ENCODE measurements at places on chromosomes 1 and 21.

DNA sequence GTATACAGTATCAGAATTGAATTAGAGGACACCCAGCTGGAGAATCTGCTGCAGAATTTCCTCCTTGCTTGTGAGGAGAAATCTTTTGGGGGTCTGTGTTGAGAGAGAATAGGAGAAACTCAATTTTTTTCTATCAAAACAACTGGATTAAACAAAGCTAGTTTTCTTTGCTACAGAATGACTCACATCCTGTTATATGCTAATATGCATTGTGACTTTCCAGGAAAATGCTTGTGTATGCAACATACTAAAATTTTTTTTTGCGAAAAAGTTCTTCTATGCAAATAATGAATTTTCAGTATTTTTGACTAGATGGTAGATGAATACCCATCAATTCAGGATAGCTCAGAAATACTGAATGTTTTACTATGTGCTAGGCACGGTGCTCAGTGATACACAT lies 2.2 kb downstream of the VAMP4 start:
- no peak for DNase-seq

- DNase-seq, result peak; percentile 71
Measured at GRCh38 chr1:179706339-179706941, 36.7 kb upstream of the FAM163A start.

- DNase-seq, result no peak
Measured at GRCh38 chr1:190717055-190717454, 239.4 kb upstream of the BRINP3 start.

- DNase-seq, result no peak
Measured at GRCh38 chr1:114033216-114033706, 54.0 kb downstream of the OLFML3 start.

DNA sequence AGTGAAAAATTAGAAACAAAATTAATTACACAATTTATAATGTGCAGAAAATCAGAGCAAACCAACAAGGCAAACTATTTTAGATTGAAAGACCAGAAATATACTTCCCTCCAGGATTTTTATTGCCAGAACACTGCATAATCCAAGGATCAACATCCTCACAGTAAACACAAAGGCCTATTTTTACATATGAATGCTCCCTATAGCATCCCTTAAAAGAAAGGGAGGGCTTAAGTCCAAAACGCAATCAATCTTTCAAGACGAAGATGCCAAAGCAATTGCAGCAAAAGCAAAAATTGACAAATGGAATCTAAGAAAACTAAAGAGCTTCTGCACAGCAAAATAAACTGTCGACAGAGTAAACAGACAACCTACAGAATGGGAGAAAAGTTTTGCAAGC lies 18.6 kb upstream of the CHIA start:
- no peak for DNase-seq

GRCh38 chr1:161768986-161769672 lies 3.0 kb downstream of the ATF6 start:
- DNase-seq, result no peak

DNA sequence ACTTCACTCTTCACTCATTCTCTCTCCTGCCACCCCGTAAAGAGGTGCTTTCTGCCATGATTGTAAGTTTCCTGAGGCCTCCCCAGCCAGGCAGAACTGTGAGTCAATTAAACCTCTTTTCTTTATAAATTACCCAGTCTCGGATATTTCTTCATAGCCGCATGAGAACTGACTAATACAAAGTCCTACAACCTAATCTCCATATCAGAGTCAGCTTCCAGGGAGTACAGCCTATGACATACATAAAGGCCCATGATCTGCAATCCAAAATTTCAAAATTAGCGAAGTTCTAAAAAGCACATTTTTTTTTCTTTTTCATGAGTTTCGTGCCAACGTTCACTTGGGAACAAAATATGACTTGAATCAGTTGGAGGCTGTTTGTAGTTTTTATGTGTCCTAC lies 256.9 kb upstream of the DUSP10 start:
- no peak for DNase-seq

DNA sequence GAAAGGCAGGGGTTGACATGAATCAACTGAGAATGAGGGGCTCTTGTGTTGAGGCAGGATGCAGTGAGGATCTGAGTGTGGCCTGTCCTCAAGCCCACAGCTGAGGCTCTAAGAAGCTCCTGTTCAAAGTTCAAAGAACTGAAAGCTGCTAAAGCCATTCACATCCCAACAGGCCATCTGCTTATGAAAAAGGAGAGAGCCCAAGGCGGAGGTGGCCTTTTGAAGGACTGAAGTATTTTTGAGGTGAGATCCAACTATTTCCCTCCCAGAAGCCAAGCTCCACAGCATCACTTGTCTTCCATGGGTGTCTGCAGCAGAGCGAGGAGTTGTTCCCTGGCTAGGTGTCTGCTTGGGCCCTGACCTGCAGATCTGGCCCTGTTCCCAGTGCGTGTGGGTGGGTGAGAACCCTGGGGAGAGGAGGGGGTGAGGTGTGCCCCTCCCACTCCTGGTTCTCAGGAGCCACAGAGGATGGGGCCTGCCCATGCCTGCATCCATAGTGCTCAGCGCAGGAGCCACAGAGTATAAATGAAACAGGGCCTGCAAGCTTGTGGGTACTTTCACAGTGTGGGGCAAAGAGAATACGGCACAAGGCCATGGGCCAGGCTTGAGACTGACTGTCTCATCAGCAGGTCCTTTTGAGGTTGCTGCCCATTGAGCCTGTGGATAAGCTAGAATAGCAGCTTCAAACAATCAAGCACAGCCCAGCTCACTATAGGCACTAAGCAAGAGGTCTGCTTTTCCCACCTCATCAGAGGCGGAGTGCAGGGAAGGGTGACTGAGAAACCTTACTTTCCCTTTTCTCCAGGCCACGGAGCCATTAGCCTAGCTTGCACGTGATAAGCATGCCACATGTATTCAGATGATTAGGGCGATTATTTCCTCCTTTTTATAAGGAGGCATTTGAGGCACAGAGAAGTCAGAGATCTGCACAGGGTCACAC lies 15.7 kb downstream of the REG4 start:
- DNase-seq, result no peak

DNA sequence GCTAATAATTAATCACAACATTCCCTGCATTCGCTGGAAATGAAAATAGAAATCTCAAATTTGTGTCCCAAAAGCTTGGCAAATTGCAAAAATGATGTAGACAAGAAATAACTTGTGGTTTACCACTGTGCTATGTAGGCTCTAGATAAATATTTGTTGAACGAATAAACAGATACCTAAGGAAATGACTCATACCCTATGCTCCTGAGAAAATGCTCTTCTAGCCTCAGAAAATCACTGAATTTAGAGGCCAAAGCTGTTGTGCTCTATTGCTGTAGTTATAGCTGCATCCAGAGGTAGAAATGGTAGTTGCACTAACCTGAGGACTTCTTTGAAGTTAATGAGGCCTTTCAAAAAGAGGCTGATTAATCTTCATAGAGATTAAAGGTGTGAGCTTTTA lies 142.0 kb upstream of the ZNHIT6 start:
- no peak for DNase-seq

- no peak for DNase-seq
Measured at GRCh38 chr1:208803011-208803811, 559.0 kb upstream of the PLXNA2 start.

DNA sequence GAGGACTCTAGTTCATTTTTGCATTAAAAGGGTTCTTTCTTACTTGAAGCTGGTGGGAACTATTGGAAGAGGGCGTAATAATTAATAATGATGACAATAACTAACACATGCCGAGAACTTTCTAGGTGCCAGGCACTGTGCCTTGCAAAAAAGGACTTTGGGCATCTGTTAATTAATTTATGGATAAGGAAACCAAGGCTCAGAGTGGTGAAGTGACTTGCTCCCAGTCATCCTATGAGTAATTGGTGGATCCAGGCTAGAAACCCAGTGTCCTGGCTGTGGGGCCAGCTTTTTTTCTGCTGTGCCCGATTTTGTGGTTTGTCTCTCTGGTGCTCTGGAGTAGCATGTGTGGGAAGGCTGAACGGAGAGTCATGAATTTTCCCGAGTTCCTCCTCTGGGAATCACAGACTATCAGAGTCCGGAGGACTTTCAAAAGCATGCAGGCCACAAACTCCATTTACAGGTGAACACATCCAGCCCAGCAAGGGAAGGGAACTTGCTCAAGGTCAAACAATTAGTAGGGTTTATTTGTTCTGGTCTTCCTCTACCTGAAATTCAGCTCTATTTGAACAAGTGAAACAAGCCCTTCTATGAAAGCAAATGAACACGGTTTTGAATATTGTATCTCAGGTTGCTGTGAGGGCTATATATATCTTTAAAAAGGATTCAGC lies 23.4 kb downstream of the ROR1 start:
- DNase-seq, result no peak

- no peak for DNase-seq
Measured at GRCh38 chr1:118264343-118264742, 79.3 kb upstream of the SPAG17 start.

DNA sequence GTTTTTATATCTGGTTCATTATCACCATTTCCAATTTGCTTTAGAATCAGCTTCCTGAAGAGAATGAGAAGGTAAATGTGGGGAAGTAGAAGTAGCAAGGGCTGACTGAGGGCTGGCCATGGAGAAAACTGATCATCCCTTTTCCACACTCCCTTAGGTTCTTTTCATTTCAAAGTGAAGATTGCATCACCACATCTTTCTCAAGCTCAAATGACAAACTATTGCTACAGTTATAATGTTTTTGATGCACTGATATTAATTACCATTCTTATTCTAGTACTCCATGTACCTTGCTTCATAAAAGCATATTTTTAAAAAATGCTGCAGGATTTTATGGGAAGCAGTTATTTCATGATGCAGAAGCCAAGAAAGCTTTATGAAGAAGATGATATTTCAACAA lies 7.9 kb upstream of the AK5 start:
- no peak for DNase-seq

- no peak for DNase-seq
Measured at GRCh38 chr1:64248065-64248464, 44.6 kb downstream of the UBE2U start.

DNA sequence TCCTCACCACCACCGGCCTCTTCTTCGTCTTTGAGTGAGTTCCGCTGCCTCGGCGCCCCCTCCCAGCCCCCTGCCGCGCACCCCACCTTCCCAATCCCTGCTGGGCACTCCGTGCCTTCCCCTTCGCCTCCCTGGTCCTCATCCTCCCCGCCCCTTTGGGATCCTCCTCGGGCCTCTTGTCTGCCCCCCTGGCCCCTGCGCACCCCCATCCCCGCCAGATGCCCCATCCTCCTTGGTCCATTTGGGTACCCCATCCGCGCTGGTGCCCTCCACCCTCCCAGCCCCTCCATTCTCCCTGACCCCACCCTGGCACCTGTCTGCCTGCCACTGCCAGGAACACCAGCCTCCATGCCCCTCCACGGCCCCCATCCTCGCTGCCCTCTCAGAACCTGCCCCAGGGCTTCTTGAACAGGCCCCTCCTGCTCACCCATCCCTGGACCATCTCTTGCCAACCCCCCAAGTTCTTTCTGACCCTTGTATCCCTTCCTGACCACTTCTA lies 667 bp downstream of the ZDHHC18 start:
- DNase-seq, result no peak

DNA sequence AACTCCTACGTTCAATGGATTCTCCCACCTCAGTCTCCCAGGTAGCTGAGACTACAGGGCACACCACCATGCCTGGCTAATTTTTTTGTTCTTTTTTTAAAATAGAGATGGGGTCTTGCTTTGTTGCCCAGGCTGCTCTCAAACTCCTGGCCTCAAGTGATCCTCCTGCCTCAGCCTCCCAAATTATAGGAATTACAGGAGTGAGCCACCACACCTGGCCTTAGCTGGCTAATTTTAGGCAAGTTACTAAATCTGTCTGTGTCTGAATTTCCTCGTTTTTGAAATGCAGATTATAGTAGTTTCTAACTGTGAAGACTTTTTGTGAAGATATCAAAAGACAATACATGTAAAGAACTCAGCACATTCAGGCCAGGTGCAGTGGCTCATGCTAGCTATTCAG lies 13.7 kb downstream of the ACBD6 start:
- no peak for DNase-seq

GRCh38 chr1:171179318-171180227 lies 5.5 kb upstream of the FMO2 start:
- DNase-seq, result no peak

DNA sequence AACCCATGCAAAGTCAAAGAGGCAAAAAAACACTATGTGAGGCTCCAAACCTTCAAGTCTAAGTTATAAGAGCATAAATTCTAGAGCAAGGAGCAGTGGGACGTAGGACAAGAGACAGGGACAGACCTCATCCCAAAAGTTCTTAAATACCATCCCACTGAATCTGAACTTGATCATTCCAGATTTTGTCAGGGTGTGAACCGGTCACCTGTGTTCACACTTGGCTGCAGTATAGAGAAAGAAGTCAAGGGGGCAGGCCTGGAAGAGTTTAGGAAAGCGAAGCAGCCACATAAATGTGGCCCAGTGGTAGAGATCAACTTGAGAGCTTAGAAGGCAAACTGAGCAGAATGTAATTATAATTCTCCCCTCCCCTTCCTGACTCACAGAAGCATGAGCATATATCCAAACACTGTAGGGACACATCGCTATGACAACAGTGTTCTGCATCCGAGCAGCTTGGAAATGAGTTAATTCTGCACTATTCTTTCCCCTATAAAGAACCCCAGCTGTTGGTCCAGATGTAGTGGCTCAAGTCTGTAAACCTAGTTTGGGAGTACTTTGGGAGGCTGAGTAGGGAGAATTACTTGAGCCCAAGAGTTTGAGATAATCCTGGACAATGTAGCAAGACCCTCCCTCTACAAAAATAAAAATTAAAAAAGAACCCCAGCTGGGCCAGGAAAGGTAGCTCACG lies 2.7 kb downstream of the AKR7A2 start:
- no peak for DNase-seq

DNA sequence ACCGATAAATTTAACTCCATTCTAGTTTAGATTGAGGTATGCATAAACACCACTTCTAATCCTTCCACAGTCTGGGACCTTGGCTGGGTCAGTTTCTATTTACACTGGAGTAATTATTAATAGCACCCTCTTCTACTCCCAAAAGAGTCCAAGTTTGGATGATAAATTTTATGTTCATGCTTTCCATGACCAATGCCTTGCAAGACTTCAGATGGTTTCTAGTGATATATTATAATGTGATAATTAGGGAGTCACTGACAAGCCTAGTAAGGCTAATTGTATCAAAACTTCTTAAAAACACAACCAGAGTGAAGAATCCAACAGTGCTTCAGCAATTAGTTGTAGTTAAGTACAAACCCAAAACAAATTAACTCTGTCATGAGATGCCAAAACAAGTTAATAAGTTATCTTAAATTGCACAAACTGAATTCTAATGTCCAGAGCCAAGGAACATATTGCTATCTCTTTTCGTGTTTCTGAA lies 489.6 kb downstream of the TTLL7 start:
- no peak for DNase-seq

- DNase-seq, result no peak
Measured at GRCh38 chr1:203037509-203038190, 11.4 kb downstream of the PPFIA4 start.
